ENCODE measurements at places on chromosomes 11 and 22. TPM values are rescaled to one million over a fixed set of nuclear protein-coding genes. Genes with fewer than 3 reads are reported as not detected.

DNA sequence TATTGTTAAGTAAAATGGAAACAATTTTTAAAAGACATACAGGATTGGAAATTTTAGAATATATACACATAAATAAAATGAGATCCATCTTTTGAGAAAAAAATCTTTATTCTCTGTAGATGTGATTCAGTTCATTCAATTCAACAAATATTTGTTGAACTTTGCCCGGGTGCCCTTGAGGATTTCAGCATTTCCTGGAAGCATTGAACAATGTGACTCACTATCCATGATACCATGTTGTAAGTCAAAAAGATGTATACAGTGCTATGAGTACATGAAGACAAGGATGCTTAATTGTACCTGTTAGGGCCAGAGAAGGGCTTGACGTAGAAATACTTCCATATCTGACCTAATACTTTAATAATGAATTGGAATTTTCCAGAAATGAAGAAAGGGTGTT lies 353.7 kb downstream of the METTL15 start:
- no peak for DNase-seq

GRCh38 chr11:337711-338110 lies 17.1 kb upstream of the IFITM3 start:
- no peak for DNase-seq

DNA sequence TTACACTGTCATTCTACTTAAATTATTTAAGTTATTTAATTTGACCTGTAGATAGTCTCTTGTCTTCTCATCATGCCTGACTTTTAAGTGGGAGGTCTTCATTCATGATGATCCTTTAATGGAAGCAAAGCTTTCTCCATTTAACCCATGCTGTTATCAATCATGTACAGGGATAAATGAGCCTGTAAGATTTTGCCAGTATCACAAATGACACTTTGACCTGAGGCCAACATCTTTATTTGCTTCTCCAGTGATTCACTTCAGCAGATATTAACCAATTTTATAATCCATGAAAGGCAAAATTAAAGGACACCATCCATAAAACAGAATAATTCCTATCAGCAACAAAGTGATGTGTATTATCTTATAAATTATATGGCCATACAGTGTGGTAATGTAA lies 7.7 kb downstream of the CCDC73 start:
- no peak for DNase-seq

- no peak for DNase-seq
These were observed 16.5 kb downstream of the MCAM start for GRCh38 chr11:119300198-119300964.

F2 gene
- not detected for total RNA-seq

- DNase-seq: no peak
These were observed 110.3 kb downstream of the ZBTB16 start for GRCh38 chr11:114169821-114170220.

OR52I1 gene
- total RNA-seq: not detected

P2RX6 gene
- total RNA-seq: 0.45 TPM

- no peak for DNase-seq
These were observed 14.7 kb upstream of the IFT27 start for GRCh38 chr22:36790648-36791047.

GRCh38 chr11:131219646-131220045 lies 150.8 kb upstream of the NTM start:
- no peak for DNase-seq

- DNase-seq: no peak
These were observed 49.7 kb upstream of the EIF3D start for GRCh38 chr22:36578619-36579018.

ART1 gene
- not detected for total RNA-seq

IFITM10 gene
- total RNA-seq: 0.47 TPM

DNA sequence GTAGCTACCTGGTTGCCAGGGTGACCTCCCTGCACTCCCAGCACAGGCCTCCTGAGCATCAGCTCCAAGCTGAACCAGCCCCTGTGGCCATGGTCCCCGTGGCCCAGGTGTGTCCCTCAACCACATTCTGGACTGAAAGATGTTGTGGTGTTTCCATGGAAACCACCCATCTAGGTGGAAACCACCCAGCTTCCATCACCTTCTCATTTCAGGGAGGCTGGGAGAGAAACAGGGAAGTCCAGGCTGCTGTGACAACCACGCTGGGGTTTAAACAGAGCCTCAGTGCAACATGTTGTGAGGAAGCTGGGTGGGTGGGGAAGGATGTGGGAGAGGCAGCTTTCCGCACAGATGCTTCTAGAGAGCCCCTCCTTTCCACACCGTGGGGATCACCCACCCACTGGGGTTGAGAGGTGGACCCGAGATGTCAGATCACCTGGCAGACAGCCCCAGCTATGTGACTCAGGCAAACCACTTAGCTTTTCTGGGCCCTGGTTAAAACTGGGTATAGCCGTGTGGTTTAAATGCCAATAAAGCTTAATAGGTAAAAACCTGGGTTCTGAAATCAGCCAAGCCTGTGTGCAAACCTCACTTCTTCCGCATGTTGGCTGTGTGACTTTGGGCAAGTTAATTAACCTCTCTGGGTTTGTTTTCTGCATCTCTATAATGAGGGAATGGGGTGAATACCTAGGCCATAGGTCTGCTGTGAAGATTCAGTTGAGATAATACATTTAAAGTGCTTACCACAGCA lies 46.4 kb downstream of the CD82 start:
- no peak for DNase-seq
